ENCODE measurements at places on chromosomes 3 and 15.
A peak's percentile ranks its signal among the peaks of the same experiment; 100 is the strongest.

- DNase-seq, result no peak
Observed at GRCh38 chr15:99712415-99712814, 20.8 kb downstream of the LYSMD4 start.

DNA sequence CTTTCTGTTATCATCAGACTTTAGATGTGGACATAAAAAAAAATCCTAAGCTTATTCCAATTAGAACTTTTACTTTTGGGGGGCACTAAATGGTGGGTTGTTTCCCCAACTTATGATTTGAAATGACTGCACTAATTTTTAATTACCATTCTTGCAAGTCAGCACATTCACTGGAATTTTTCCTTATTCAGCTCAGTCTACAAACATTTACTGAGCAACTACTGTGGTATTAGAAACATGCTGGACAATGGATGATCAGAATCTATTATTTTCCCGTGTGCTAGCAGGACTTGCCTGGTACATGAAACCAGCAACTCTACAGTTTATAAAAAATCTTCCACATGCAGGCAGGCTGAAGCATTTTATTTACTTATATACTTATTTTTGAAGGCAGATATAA, 273.6 kb downstream of the FOXP1 start:
- no peak for DNase-seq

- no peak for DNase-seq
Observed at GRCh38 chr3:45571969-45572368, 22.6 kb upstream of the LIMD1 start.

DNA sequence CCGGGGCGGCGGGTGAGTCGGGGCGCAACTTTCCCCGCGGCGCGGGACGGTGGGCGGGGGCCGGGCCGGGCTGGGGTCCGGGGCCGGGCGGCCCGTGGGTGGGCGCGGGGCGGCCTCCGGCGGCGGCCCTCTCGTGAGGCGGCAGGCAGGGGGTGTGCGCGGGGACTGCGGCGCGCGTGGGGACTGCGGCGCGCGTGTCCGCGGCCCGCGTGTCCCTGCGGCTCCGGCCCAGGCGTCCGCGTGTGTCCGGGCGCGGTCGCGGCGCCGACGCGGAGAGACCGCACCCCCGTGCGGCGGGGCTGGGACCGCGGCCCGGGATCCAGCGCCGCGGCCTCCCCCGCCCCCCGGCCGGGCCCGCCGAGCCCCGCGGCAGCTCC, 349 bp downstream of the PLXNA1 start:
- no peak for DNase-seq

GRCh38 chr15:88542342-88542733, 4.1 kb downstream of the DET1 start:
- DNase-seq, result no peak

- DNase-seq, result no peak
Observed at GRCh38 chr15:100708916-100709315, 106.5 kb downstream of the ASB7 start.

- no peak for DNase-seq
Observed at GRCh38 chr3:52891615-52892081, 5.7 kb downstream of the STIMATE start.

- no peak for DNase-seq
Observed at GRCh38 chr3:106628407-106628806, 748.8 kb upstream of the CCDC54 start.

DNA sequence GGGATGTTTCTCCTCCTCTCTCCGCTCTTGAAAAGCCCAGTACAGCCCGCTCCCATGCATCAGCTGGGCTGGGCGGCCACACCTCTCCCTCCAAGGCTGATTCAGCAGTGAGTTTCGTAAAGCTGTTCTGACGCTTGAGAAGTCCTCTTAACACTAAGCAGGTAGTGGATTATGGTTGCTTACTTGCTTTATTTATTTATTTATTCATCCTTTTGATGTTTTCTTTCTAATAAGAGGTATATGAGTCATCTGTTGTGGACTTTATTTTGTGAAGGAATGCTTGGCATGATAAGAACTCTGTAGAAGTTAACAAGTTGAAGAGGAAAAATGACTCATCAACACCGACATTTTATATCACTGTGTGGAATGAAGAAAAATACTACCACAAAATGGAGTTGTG, 285.0 kb downstream of the SQOR start:
- DNase-seq, result no peak

DNA sequence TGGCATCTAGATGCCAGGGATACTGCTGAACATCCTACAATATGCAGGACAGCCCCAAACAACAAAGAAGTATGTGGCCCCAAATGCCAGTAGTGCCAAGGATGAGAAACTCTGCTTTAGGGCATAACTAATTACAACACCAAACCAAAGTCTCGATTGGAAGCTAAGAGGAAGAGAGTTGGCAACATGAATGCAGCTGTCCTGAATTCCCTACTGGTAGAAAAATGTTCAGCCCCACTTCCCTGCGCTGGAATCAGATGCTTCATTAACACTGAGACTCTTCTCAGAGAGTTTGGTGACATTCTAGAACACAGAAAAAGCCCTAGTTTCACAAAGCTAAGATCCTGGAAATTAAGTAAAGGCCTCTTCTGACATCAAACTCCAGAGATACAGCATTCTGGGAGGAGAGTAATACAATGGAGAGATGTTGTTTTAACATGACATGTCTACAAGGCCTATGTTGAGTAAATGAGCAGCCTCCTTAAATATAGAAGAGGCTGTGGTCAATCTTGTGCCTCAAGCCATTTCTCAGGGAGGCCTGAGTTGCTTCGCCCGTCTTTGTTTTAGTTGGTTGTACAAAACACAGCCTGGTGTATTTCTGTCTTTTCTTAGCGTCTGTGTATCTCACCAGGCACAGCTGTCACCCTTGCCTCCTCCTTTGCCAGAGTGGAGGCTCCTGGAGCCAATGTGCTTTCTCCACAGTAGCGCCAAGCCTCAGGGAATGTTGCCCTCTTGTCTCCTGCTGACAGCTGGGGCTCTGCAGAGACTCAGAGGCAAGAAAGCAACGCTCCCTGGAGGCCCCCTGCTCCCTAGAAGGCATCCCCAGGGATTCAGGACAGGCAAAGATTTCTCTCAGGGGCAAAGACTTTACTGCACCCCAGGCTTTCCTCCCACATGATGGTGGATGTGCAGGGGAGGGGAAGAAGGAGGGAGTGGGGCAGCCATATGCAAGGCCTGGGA, 25.1 kb upstream of the CTNNB1 start:
- DNase-seq, result no peak

DNA sequence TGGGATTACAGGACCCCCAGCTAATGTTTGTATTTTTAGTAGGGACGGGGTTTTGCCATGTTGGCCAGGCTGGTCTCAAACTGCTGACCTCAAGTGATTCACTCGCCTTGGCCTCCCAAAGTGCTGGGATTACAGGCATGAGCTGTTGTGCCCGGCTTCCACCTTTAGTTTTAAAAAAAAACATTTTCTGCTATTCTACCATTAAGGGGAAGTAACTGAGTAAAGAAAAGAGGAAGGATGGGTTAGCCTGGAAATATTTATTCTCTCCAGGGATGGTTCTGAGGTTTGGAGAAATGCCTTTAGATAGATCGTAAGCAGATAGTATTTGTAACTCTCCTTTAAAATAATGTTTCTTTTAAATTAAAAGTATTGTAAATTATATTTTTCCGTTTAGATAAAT, 3.1 kb downstream of the AP4E1 start:
- no peak for DNase-seq

DNA sequence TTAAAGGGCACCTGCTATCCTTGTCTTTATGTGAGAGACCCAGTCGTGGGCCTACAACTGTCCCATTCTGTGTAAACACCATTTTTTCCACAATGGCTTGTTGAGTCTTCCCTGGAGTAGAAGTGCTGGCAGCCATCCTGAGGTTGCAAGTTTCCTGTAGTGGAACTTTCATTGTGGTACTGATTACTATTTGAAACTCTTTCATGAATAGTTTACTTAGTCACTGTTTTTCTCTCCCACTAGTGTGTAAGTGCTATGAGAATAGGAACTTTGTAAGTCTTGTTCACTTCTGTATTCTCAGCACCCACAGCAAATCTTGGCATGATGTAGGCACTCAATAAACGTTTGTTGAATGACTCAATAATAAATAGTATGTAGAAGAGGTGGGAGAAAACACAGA, 48.6 kb downstream of the RARB start:
- DNase-seq, result no peak

GRCh38 chr3:134302674-134303073, 52.0 kb upstream of the RYK start:
- DNase-seq, result no peak

DNA sequence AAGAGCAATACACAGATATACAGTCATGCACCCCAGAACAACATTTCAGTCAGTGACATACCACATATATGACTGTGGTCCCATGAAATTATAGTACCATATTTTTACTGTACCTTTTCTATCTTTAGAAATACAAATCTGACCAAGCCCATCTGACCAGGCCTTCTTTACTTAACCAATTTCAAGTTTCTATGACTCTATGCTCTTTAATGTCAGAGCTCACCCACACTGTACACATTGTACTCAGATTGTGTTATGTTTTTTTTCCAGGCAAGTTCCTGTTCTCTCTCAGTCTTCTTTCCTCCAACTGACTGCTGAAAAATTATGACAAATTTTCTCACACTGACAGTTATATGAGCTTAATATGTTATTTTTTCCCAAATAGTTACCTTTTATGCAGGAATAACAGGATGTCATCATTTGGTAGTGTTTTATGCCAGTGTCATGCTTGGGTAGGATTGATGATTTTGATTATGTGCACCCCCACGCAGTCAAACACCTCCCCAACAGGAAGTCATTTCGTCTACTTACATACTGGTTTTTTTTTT, 8.0 kb upstream of the CBLB start:
- DNase-seq, result no peak

DNA sequence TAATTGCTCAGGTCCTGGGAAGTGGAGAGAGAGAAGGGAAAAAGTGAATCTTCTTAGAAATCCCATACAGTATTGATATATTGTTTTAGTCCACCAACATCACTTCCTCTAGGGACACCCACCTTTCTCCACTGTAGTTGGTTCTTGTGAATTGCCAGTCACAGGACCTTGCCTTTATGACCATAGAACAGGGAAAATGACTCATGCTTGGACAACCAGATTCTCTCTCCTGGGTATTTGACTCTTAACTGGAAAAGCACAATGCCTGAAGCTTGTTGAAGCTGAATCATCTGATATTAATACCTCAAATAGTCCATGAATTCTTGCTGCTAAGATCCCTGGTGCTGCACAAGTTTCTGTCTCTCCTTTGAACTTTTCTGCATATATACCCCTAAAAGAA, 32.5 kb upstream of the DCLK3 start:
- no peak for DNase-seq

- DNase-seq, result no peak
Observed at GRCh38 chr3:33394403-33395054, 45.7 kb downstream of the UBP1 start.

GRCh38 chr3:122786066-122786465, 7.6 kb downstream of the HSPBAP1 start:
- no peak for DNase-seq

- peak; percentile 85 for DNase-seq
Observed at GRCh38 chr3:42159706-42160472, 68.7 kb downstream of the TRAK1 start.

- DNase-seq, result no peak
Observed at GRCh38 chr3:17411157-17411877, 331.1 kb downstream of the TBC1D5 start.

DNA sequence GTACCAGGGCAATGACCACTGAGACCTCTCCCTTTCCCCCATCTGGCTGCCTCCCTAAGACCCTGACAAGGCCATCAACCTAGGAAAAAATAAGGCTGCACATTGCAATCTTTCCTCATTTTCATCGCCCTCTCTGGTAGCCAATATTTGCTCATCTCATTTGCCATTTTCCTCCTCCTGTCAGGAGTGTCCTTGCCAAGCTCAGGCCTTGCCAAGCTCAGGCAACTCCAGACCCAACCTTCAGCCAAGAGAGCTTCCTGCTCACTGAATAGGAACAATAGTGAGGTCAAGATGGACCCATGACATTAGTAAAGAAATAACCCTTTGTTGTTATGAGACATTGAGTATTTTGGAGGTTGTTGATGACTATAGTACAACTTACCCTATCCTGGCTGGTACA, 380.3 kb downstream of the RSL24D1 start:
- DNase-seq, result no peak

- peak; percentile 84 for DNase-seq
Observed at GRCh38 chr15:64699751-64700388, 75.5 kb downstream of the RBPMS2 start.

- no peak for DNase-seq
Observed at GRCh38 chr3:19256313-19256712, 108.0 kb downstream of the KCNH8 start.

DNA sequence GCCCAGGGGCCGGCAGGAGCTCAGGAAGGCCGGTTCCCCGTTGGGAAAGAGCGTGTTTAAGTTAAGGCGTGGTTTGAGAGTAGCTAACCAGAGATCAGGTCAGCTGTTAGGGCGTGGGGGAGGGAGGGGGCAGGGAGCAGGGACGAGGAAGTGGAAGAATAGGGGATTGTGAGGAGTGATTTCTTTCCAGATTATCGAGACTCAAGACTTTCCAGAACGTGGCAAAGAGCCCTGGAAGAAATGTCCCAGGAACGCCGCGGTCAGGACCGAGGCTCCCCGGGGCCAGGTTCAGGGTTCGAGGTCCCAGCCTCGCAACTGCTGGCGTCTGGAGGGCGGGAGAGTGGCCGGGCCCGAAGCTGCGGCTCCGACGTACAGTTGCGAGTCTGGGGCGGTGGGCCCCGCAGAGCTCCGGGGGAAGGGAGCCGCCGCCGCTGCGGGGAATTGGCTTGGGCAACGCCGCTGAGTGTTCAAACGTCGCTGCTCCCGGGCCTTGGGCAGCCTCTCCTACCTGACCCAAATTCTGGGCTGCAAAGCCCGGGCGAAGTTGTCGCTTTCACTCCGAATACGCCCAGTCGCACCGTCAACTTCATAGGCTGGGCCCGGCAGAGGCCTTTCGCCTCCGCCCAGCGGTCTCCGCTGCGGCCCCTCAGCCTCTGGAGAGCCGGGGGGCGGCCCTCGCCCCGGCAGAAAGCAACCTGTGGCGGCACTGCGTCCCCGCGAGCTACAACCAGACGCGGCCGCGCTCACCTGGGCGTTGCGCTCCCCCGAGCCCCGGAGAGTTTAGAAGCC, 9.5 kb downstream of the ISL2 start:
- DNase-seq, result peak; percentile 65

DNA sequence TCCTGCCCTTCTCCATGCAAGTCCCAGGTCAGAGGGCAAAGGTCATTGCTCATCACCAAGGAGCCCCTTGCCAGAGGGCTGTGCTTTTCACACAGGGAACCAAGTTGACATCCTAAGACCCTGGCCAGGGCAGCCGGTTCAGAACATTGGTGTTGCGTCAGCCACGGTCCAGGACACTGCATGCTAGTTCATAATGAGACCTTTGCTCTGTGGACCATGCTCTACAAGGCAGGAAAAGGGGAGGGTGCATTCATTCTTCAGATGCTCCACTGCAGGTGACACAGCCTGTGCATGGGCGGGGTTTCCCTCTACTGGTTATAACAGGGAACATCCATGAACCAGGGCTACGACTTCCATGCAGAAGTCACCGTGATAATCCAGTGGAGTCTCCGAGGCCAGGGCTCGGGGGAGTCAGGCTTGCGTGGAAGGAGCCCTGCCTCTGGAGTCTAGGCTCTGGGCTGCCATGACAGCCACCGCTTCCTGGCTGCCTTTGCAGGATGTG, 81.6 kb downstream of the OCA2 start:
- DNase-seq, result no peak

- no peak for DNase-seq
Observed at GRCh38 chr15:75925440-75925839, 21.8 kb downstream of the FBXO22 start.

GRCh38 chr3:188812198-188812597, 359.6 kb upstream of the TPRG1 start:
- DNase-seq, result no peak

- no peak for DNase-seq
Observed at GRCh38 chr3:40680685-40681657, 156.2 kb downstream of the ZNF621 start.

- no peak for DNase-seq
Observed at GRCh38 chr3:142625153-142625440, 28.9 kb downstream of the PLS1 start.
